Mesenchymal stem cell (in vitro differentiated cells and primary cell): ENCODE measurements at places on chromosomes 11 and 22.

DNA sequence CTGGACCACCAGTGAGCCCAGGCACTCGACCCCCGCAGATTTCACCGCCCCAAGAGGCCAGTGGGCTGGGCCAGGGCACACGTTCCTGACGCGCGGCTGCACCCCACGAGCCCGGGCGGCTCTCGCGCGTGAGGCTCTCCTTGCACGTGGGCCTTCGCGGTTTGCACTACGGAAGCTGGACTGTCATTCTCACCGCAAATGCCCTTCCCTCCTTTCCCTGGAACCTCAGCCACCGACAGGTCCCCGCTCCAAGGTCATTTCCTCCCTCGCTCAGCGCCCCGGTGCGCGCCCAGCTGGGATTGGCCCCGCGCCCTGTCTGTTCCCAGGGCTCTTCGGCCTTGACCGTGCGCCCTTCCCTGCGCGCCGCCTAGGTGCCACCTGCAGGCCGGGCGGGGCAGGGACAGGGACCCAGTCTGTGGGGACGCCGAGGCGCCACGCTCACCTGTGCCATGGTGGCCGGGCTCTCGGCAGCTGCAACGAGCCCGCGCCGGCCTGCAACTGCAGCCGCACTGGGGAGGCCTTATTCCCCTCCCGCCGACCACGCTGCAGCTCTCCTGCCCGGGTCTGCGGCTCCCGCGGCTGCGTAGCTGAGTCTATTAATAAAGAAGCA lies 2.1 kb upstream of the CPT1A start:
- peaks cover 36% of the 10 kb centered on the region for H3K4me1 ChIP-seq
- H3K36me3 ChIP-seq: no peaks in the 10 kb centered on the region
- peak overlapping the region; percentile 53 for H3K4me3 ChIP-seq
- DNase-seq: peak; percentile 47
- H3K27ac ChIP-seq: no peak overlapping the region

DNA sequence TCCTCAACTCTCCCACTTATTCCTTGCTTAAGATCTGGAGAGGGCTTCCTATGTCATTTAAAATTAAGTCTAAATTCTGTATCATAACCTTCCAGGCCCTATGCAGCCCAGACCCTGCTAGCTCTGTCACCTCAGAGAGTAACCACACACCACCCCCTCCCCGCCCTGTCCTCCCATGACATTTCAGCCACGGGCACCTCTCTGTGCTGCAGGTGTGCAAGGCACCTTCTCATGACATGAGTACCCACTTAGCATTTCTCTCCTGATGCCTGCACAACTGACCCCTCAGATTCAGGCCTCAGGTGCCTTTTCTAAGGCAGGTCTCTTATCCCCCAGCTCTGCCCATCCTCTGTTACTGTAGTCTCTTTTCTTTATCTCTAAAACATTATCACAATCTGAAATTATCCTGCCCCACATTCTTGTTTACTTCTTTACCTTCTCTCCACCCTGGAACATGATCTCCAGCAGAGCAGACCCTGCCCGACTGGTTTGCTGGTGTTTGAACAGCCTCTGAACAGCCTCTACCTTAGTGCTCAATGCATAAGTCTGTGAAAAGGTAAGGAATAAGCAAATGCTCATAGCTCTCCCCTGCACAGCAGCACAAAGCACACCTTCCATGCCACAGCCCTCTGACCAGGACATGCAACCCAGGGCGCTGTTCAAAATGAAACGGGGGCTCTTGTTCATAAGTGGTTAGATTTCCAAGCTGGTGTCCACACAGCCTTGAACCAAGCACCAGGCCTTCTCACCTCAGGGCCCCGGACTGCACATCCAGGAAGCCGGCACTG lies 196.1 kb upstream of the B3GAT1 start:
- no peak overlapping the region for H3K4me3 ChIP-seq
- no peaks in the 10 kb centered on the region for H3K4me1 ChIP-seq
- no peaks in the 10 kb centered on the region for H3K36me3 ChIP-seq
- no peak overlapping the region for H3K27ac ChIP-seq
- no peaks in the 10 kb centered on the region for H3K27me3 ChIP-seq
- no peak for DNase-seq

- no peak for DNase-seq
- H3K36me3 ChIP-seq: peaks cover 21% of the 10 kb centered on the region
- H3K4me3 ChIP-seq: peak overlapping the region; percentile 7
- peaks cover 38% of the 10 kb centered on the region for H3K4me1 ChIP-seq
- no peaks in the 10 kb centered on the region for H3K27me3 ChIP-seq
- H3K27ac ChIP-seq: no peak overlapping the region
These were observed 6.8 kb downstream of the OMP start for GRCh38 chr11:77109236-77110019.

- no peak overlapping the region for H3K4me3 ChIP-seq
- no peaks in the 10 kb centered on the region for H3K36me3 ChIP-seq
- no peaks in the 10 kb centered on the region for H3K4me1 ChIP-seq
- no peak for DNase-seq
- no peaks in the 10 kb centered on the region for H3K27me3 ChIP-seq
These were observed 59.9 kb downstream of the BBOX1 start for GRCh38 chr11:27100534-27100933.

- H3K27ac ChIP-seq: peak overlapping the region; percentile 96
- peaks cover 6% of the 10 kb centered on the region for H3K4me1 ChIP-seq
- peak; percentile 87 for DNase-seq
- peaks cover 27% of the 10 kb centered on the region for H3K36me3 ChIP-seq
These were observed 4.6 kb downstream of the ADM start for GRCh38 chr11:10309163-10310093.

DNA sequence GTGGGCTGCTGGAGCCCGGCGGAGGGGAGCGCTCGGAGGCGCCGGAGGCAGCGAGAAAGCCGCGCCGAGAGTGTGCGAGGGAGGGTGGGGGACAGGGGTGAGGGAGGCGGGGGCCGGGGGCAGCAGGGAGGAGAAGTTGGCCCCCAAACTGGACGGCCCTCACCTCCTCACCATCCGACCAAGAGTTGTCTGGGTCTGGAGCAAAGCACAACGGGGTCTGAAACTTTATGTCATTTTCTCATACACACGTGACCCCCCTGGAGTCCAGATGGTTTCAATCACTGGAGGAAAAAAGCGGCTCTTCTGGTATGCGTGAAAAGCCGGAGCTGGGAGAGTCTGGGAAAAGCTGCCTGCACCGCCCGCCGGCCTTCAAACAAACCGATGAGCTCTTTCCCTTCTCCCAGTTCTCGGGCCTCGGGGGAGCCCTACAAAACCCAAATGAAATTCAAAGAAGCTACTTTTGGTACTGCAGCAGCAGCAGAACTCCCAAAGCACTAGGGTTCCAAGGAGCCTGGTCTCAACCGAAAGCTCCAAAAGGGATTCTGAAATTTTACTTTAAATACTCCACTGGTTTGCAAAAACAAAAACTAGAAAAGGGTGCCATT lies 39.7 kb upstream of the AKIP1 start:
- peak overlapping the region; percentile 92 for H3K27ac ChIP-seq
- peak overlapping the region; percentile 86 for H3K4me3 ChIP-seq
- peaks cover 4% of the 10 kb centered on the region for H3K4me1 ChIP-seq
- peak; percentile 97 for DNase-seq
- no peaks in the 10 kb centered on the region for H3K36me3 ChIP-seq
- H3K27me3 ChIP-seq: no peaks in the 10 kb centered on the region

- H3K4me1 ChIP-seq: peaks cover 11% of the 10 kb centered on the region
- peak overlapping the region; percentile 78 for H3K27ac ChIP-seq
- no peak overlapping the region for H3K4me3 ChIP-seq
- no peak for DNase-seq
These were observed 193.1 kb upstream of the PITPNB start for GRCh38 chr22:28112190-28112544.

DNA sequence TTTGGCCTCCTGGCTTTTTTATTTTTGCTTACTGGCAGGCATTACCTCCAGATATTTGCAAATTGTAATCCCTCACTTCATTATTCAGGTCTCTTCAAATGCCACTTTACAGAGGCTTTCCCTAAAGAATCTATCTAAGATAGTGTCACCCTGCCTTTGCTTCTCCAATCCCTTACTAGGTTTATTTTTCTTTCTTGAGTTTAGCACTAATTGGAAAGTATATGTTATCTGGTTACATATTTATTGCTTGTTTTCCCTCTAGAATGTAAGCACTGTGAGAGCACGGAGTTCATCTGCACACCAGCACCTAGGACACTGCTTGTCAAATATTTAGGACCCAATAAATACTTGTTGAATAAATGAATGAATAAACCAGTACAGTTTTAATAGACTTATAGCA lies 3.5 kb downstream of the KIF18A start:
- H3K27ac ChIP-seq: no peak overlapping the region
- H3K4me1 ChIP-seq: peaks cover 3% of the 10 kb centered on the region
- H3K27me3 ChIP-seq: no peaks in the 10 kb centered on the region
- H3K4me3 ChIP-seq: no peak overlapping the region
- H3K36me3 ChIP-seq: no peaks in the 10 kb centered on the region

- DNase-seq: no peak
- H3K4me3 ChIP-seq: no peak overlapping the region
- no peaks in the 10 kb centered on the region for H3K36me3 ChIP-seq
- peaks cover 41% of the 10 kb centered on the region for H3K4me1 ChIP-seq
- H3K27me3 ChIP-seq: peaks cover 77% of the 10 kb centered on the region
These were observed 8.9 kb upstream of the FXYD2 start for GRCh38 chr11:117833401-117833891.

DNA sequence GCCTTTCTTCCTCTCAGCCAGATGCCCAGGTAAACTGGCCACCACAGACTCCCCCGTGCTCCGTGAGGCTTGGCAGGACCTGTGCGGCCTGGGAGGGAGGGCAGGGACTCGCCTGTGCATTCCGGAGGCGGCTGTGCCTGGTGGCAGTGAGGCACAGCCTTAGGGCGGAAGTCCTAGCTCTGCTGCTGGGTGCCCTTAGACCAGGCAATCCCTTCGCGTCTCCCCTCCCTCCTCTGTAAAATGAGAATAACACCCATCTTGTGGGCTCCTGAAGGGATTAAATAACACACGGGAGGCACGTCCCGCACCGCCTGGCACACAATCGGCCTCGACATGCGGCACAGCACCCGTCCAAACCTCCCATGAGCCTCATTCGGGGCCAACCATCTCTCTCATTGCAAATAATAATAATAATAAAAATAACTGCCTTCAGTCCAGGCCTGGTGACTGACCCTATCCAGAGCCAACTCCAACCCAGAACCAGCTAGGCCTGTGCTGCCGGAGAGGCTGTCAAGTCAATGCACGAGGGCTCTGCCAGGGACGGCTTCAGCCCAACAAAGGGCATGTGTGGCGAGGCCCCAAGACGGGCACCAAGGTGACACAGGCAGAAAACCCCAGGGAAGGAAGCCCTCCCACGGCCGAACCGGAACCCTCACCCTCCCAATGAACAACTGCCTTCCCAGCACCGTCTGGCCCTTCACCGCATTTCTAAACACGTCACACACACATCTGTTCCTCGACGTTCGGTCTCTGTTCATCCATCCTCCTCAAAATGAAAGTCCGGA lies 8.2 kb downstream of the LTO1 start:
- H3K4me1 ChIP-seq: peaks cover 6% of the 10 kb centered on the region
- H3K27ac ChIP-seq: no peak overlapping the region
- no peaks in the 10 kb centered on the region for H3K27me3 ChIP-seq
- DNase-seq: no peak
- no peak overlapping the region for H3K4me3 ChIP-seq

DNA sequence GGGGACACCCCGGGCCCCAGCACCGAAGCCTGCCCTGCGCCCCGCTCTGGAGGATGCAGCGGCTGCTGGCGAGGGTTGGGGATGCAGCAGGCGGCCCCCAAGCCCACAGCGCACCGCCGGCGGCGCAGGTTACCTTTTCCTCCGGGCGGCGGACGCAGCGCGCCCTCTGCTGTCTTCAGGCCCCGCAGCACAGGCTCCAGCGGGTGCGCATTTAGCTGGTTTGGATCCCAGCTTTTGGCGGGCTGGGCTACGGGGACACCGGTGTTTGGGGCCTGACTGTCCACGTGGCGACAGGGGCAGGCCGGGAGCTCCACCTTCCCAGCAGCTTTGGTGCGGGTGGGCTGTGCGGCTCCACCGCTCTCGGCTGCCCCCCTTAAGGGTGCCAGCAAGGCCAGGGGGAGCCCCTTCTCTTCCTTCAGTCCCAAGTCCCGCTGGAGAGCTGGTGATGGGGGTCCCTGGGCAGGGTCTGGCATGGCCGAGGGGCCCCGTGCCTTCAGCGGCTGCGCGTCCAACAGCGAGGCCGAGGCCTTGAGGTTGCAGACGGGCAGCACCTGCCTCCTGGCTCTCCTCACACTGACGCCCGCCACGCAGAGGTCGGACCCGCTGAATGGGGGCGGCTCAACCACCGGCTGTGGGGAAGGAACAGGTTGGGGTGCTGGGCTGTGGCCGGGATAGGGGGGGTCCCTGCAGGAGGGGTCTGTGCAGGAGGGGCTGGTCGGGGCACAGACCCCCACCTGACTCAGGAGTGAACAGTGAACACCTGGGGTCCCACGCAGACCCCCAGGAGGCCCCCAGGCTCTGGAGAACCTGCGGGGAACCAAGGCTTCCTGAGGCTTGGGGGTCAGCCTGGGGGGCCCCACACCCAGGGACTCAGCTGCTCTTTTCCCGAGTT lies 18.0 kb upstream of the IL17REL start:
- peaks cover 62% of the 10 kb centered on the region for H3K27me3 ChIP-seq
- H3K36me3 ChIP-seq: no peaks in the 10 kb centered on the region
- no peak overlapping the region for H3K27ac ChIP-seq
- peaks cover 5% of the 10 kb centered on the region for H3K4me1 ChIP-seq
- no peak overlapping the region for H3K4me3 ChIP-seq

- DNase-seq: no peak
- H3K4me1 ChIP-seq: peaks cover 3% of the 10 kb centered on the region
- H3K27ac ChIP-seq: no peak overlapping the region
These were observed 66.5 kb downstream of the DBX1 start for GRCh38 chr11:20093775-20094174.

GRCh38 chr11:65206901-65207300 lies 25.2 kb downstream of the CAPN1 start:
- H3K27ac ChIP-seq: no peak overlapping the region
- no peak overlapping the region for H3K4me3 ChIP-seq
- DNase-seq: no peak
- H3K4me1 ChIP-seq: peaks cover 4% of the 10 kb centered on the region

- no peaks in the 10 kb centered on the region for H3K36me3 ChIP-seq
- no peak overlapping the region for H3K4me3 ChIP-seq
- H3K27me3 ChIP-seq: peaks cover 6% of the 10 kb centered on the region
- peak; percentile 8 for DNase-seq
- H3K27ac ChIP-seq: no peak overlapping the region
- H3K4me1 ChIP-seq: no peaks in the 10 kb centered on the region
These were observed 108.4 kb downstream of the GGTLC2 start for GRCh38 chr22:22752556-22753477.

DNA sequence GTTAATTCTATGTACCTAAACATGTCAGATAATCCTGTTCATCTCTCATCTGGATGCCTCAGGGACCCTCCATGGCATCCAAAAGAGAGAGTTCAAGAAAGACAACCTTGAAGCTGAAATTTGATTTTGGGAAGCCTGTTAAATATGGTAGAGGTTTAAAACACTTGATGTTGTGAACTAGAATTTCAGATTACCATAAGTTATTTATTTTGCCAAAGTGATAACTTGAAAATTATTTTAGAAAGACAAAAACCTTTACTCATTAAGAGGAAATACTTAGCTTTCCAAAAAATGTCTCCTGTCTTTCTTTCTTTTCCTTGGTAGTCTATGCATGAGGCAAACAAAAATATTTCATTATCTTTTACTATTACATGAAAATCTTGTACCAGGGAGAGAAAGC lies 714.0 kb downstream of the NTM start:
- H3K27me3 ChIP-seq: no peaks in the 10 kb centered on the region
- H3K4me1 ChIP-seq: no peaks in the 10 kb centered on the region
- no peak overlapping the region for H3K4me3 ChIP-seq
- no peak for DNase-seq
